ENCODE measurements at places on chromosomes 2 and 18.
A peak's percentile ranks its signal among the peaks of the same experiment; 100 is the strongest.

DNA sequence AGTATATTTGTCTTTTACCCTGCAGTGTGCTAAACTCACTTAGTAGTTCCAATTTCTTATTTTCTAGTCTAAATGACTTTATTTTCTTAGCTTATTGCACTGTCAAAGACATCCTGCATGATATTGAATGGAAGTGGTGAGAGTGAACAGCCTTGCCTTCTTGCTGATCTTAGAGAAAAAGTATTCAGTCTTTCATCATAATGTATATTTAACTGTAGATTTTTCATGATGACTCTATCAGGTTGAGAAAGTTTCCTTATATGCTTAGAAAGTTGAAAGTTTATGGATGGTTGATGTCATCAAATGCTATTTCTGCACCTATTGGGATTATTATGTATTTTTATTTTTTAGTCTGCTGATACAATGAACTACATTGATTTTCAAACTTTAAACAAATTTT lies 21.3 kb upstream of the COL3A1 start:
- no peak for DNase-seq

DNA sequence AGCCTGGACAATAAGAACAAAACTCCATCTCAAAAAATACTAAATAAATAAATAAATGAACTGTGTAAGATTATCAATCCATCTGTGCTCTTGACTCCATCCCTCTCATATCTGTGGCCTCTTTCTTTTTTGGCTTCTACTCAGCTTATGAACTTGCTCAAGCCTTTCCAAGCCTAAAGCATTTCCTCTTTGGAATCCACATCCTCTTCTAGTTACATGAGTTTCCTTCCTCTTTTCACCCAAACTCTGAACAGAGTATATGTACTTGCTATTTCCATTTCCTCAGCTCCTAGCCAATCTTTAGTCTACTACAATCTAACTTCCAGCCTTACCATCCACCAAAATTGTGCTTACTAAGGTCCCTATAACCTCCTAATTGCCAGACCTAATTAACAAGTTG lies 2.5 kb upstream of the DNAJC10 start:
- DNase-seq, result no peak

DNA sequence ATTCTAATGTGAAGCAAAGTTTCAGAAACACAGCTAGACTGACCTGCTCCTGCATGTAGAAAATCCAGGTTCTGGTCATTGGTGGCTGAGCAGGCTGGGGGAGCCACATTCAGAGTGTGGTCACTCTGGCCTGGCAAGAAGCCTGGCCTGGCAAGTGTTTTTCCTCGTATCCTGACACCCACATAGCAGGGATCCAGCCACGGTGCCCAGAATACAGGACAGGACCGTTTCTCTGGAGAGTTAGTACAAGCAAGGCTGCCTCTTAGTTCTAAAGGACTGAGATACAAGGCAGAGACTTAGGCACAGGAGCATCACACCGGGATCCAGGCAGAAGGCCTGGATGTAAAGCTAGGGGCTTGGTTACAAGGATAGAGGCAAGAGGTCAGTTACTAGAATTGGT lies 4.8 kb upstream of the LAMA1 start:
- no peak for DNase-seq

- DNase-seq, result no peak
Observed at GRCh38 chr18:8984131-8984721, 118.3 kb upstream of the NDUFV2 start.

- DNase-seq, result no peak
Observed at GRCh38 chr2:121359716-121360565, 74.9 kb upstream of the TFCP2L1 start.

DNA sequence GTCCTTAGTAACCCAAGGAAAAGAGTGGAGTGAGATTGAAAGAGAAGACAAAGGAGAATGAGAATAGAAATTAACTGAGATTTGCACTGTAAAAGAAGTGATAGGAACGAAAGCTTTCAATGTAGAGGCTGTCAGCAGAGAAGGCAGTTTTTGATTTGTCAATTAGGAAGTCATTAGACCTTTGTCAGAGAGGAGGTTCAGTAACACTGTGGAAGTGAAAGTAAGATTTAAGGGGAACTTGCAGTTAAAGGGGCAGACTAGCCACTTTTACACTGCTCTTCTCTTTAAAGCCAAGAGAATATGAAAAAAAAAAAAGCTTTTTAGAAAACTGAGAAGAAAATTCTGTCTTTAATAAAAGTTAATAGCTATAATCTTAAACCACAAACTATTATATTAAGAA lies 11.5 kb upstream of the KYNU start:
- no peak for DNase-seq

DNA sequence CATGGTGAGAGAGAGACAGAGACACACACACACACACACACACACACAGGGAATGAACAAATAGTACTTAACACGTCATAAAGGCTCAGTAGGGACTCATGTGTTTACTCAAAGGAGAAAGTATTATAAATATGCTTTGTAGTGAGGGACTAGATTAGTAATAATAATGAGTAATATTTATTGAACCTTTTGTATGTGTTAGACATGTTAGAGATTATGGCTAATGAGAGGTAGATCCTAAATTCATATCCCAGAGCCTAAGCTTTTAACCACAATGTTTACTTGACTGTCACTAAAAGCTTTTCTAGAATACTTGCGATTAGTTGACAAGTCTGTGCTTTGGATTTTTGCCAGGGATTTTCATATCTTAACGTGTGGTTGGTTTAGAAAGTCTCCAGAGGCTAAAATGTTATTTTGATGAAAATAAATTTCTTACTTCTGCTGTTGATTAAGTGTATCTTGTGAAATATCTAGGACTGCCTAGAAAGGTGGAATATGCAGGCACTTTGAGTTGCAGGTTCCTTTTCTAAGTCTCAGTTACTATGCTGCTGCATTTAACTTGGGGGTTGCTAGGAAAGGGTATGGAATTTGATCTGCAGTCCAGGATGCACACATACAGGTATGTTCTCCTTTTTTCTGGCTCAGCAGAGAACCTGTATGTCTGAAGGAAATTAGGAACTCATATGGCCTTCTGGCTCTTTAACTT lies 64.5 kb downstream of the UBR3 start:
- no peak for DNase-seq

DNA sequence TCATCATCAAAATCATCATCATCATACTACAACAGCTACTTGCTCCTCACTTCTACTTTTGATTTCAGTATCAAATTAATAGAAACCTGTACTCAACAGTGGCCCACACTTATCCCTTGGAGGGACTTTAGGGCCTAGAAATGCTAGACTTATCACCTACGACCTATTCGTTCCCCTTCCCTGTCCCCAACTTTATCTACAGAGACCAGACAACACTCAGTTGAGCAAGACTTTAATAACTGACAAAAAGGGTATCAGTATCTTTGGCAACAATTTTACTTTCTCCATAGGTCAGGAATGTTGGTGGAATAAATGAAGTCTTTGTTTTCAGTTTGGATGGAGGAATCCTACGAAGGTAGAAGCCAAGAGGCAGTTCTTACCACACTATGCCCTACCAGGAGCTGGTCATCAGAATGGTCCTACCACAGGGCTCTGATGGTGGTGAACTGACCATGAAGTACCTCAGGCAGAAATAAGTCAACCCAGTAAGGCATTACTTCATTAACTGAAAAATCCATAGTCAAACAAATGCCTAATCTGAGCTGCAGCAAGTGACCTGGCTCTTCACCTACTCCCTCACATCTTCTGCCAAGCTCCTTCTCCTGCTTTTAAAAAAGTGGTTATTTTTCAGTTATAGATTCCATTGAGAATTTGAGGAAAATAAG lies 26.6 kb downstream of the MBD2 start:
- DNase-seq, result no peak

DNA sequence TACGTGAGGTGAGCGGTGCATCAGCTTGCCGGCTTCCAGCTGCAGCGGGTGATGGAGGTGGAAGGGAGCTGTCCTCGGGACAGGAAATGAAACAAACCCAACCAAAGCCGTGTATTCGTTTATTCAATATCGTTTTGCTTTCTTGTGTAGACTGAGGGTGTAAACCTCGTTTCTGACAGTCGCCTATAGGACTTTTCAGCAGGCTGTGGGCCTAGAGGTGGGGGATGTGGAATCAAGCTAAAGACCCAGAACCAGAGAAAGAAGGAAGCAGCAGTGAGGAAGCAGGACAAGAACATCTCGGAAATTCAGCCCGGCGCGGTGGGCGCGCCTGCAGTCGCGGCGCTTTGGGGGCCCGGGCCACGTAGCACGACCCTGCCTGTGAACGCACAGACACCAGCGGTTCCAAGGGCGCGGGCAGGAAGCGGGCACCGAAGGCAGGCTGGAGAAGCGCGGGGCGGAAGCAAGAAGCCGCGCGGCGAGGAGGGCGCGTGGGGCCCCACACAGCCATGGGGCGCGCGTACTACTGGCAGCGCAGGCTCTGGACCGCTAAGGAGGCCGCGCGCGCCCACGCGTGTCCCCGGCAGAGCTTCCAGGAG lies 755 bp upstream of the ATP9B start:
- DNase-seq, result peak; percentile 24

DNA sequence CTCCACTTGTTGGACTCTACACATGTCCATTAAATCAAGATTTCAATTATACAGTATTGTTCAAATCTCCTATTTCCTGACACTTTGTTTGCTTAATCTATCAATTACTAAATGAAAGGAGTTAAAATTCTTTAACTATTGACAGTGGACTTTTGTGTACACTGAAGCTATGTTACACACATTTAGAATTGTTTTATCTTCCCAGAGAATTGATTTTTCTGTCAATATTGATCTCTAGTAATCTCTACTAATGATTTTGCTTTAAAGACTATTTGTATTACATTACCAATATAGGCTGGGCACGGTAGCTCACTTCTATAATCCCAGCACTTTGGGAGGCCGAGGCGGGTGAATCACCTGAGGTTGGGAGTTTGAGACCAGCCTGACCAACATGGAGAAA lies 215.7 kb downstream of the WDPCP start:
- no peak for DNase-seq

DNA sequence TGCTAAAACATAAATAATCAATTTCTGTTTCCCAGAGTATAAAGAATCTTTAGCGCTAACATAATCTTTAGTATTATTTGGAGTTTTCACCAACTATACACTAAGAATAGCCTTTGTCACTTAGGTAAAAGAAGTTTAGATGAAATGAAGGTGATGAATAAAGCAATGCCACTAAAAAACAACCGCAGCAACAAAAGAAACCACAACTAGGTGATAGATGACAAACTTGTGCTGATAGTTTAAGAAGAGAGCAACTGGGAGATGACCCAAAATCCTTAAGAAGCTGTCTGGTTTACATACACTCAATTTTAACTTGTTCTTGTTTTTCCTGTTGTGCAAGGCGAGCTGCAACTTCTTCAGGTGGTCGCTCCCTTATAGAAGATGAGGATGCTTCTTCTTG lies 24.8 kb downstream of the IMMT start:
- DNase-seq, result no peak

- peak; percentile 39 for DNase-seq
Observed at GRCh38 chr2:119249855-119250717, 26.5 kb downstream of the STEAP3 start.

DNA sequence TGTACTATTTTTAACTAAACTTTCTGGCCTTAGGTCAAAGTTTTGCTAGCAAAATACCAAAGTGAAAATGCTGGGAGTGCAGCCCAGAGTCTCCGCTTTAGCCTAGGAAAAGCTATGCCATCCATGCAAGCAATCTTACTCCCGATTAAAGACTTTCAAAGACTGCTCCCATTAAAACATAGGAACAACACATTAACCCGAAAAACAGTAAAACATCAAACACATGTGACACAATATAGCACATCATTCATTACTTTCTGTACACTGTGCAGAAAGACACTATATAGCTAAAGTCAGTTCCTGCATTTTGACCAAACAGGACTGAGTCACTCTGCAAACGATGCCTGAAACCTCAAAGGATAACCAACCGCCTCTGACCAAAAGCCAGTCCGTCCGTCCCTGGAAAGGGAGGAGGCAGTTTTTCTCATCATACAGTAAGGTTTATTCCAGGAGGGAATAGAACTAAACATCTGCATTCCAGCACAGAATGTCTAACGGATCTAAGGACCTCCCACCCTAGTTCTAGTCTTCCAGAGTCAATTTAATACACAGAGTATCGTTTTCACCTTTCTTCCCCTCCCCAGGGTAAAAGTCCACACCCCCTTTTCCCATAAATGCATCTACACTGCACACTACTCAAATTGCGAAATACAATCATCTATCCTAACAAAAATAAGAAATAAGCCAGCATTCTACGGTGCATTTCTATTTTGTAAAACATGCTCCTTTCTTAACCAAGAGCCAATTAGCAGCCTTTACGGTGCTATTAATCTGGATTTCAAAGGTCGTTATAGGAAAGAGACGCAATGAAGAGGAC lies 1.7 kb downstream of the ROCK2 start:
- DNase-seq, result no peak

- no peak for DNase-seq
Observed at GRCh38 chr18:78459668-78460067, 520.0 kb upstream of the SALL3 start.

- no peak for DNase-seq
Observed at GRCh38 chr2:172790404-172790803, 54.8 kb downstream of the RAPGEF4 start.

DNA sequence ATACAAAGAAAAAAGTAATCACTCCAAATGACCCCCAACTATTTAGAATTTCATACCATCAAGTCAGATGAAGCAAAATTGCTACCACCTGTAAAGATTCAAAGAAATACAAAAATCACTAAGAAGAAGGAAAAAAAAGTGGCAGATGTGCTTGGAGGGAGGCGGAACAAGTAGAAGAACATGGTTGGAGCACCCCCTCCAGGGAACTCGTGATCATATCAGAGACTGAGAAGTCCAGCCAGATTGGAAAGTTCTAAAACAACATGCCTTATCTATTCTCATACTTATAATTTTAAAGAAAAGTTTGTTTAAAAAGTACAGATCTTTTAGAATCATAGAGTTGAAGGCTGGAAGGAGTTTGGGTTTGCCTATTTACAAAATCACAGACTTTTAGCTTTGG lies 113.4 kb upstream of the CYP26B1 start:
- DNase-seq, result no peak

GRCh38 chr2:134718817-134719814 lies at the start of gene TMEM163:
TMEM163 (minus strand) TSS chr2:134719000.
- peak; percentile 40 for DNase-seq

- no peak for DNase-seq
Observed at GRCh38 chr2:162175714-162176113, 23.7 kb upstream of the GCG start.

- DNase-seq, result peak; percentile 74
Observed at GRCh38 chr2:26298638-26299393, 47.1 kb upstream of the SELENOI start.

GRCh38 chr2:128314348-128315121 lies 4.1 kb downstream of the HS6ST1 start:
- peak; percentile 53 for DNase-seq

GRCh38 chr2:197135806-197136205 lies 174.8 kb downstream of the ANKRD44 start:
- DNase-seq, result no peak

- no peak for DNase-seq
Observed at GRCh38 chr2:11597538-11598225, 63.8 kb downstream of the GREB1 start.

DNA sequence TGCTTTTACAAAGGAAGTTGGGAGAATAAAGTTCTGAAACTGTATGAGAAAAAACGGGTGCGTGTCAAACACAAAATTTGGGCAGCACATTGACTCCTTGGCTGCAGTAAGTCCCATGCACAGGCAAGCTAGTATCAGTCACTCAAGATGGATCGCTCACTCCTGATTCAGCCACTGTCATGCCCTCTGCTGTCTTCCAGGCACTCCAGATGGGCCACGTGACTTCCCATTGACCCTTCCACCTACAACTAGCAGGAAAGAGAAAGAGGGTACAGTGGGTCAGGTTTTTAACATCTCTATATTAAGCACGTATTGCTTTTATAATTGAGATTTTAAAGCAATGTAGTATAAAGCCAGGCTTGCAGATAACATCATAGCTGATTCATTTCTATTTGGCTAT lies 8.6 kb downstream of the ARHGEF33 start:
- no peak for DNase-seq

GRCh38 chr2:217755027-217755745 lies 247.6 kb downstream of the TNS1 start:
- no peak for DNase-seq

Data from adrenal gland (tissue), 19 donors.